Activated CD4-positive, CD25-positive, alpha-beta regulatory T cell (primary cell): ENCODE measurements at places on chromosomes 12 and 14.

- no peak for DNase-seq
Measured at GRCh38 chr12:16605642-16606116, 283 bp downstream of the LMO3 start.

DNA sequence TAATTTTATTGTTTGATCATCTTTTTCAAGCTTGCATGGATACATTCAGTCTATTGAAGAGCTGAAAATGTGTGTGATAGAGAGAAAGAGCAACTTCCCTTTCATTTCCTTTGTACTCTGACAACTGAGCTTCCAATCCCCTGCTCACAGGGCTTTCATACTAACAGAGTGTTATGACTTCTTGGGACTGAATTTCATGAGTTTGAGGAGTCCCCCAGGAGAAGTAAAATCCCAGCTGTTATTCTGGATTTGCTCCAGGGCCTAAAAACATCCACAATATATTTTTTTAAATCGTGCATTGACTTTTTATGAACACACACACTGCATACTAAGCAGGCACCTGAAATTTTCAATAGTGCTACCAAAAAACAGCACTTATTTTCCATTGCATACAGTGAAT, 195.8 kb upstream of the CAND1 start:
- no peak for DNase-seq

GRCh38 chr12:43348221-43348620, 203.8 kb downstream of the ADAMTS20 start:
- no peak for DNase-seq

- DNase-seq: no peak
Measured at GRCh38 chr12:45426294-45426693, 210.4 kb downstream of the ANO6 start.

DNA sequence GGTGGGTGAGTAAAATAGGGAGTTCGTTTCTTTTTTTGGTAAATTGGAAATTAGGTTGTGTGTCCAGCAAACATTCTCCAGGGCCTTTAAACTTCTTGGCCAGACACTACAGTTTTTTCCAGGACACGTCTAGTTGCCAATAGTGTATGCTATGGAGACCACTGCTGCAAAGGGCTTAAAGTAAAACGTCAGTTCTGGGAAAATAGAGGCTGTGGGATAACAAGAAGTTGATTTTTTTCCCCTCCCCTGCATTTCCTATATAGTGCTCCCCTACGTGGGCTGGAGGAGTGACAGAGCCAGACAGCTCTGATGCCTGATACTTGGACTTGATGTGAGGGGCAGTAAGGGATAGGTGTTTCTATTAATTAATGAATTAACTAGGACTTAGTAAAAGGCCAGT, 2.4 kb downstream of the ACVR1B start:
- DNase-seq: no peak

- no peak for DNase-seq
Measured at GRCh38 chr14:103427485-103428443, 42.5 kb downstream of the MARK3 start.

- DNase-seq: no peak
Measured at GRCh38 chr14:61451491-61451890, 130.1 kb downstream of the PRKCH start.

DNA sequence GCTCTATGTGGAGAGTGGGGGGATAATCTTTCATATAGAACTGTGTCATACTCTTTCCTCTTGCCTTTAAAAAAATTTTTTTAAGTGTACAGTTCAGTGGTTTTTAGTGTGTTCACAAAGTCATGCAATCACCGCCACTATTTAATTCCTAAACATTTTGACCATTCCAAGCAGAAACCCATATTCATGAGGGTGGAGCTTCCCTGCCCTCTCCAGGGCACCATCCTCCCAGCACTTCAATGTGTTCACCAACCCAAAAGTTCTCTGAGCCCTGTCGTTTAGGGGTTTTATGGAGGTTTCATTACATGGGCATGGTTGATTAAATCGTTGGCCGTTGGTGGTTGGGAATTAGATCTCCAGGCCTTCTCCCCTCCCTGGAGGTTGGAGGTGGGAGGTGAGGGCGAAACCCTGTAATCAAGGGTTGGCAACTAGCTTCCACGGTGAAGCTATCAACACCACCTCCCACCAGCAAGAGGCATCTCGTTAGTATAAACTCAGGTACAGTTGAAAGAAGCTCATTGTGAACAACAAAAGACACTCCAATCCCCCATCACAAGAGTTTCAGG, 42.8 kb upstream of the WNK1 start:
- DNase-seq: no peak

GRCh38 chr12:107282628-107283027, 189.3 kb upstream of the CRY1 start:
- DNase-seq: no peak

GRCh38 chr14:72901361-72901760, 7.5 kb upstream of the DPF3 start:
- no peak for DNase-seq

- DNase-seq: no peak
Measured at GRCh38 chr14:68297039-68297438, 477.5 kb downstream of the RAD51B start.

DNA sequence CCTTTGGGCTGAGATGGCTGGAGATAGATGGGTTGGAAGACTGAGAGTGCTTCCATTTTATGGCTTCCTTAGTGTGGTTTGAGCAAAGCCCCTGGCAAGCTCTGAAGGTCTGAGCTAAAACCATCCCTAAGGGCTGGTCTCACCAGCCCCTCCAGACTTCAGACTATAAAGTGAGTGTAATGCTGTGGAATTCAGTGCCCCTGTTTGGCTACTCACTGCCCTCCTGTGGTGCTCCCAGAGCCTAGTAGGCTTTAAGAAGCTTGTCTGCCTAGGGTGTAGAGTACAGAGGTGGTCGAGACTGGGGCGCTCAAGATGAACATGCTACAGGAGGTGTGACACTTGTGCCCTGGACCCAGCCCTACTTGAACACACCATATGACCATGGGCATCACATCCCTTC, 246.7 kb upstream of the FKBP4 start:
- no peak for DNase-seq

- no peak for DNase-seq
Measured at GRCh38 chr12:55728186-55728938, 447 bp downstream of the CD63 start.

DNA sequence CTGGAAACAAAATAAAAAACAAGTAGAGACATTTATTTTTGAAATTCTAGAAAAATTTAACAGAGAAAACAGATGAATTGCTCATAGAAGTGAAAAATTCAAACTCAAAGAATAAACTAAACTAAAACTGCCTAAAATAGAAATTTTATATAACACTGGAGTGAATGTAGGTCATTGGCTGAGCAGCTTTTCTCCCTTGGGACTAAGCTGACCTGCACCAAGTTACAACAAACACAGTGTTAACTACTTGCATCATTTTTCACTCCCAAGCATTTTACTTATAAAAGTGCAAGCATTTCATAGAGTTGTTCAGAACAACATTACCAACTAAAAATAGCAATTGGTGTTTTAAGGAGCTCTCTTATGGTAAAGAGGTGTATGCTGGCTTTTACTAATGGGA, 298.1 kb downstream of the MED13L start:
- DNase-seq: no peak

- no peak for DNase-seq
Measured at GRCh38 chr12:4172999-4173398, 100.6 kb upstream of the CCND2 start.

DNA sequence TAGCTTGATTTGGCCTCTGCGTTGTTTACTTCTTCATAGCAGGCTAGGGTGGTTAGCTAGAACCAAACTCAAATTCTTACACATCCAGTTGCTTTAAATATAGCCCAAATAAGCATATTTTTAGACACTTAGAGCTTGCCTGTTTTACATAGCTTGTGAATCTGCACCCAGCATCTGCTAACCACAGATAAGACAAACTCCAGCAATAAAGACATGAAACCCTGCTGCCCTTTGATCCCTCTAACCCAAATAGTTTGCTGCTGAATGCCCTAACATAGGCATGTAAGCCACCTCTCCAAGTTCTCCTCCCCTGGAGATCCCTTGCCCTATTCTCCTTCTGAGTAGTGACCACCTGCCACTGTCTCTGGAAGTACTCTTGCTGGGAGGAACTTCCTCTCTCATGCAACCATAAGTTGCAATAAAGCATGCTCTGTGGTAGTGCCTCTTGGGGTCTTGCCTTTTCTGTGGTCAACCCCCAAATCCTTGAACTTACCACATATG, 185.6 kb downstream of the TMEM117 start:
- no peak for DNase-seq

GRCh38 chr12:24617471-24617870, 331.4 kb downstream of the BCAT1 start:
- no peak for DNase-seq

DNA sequence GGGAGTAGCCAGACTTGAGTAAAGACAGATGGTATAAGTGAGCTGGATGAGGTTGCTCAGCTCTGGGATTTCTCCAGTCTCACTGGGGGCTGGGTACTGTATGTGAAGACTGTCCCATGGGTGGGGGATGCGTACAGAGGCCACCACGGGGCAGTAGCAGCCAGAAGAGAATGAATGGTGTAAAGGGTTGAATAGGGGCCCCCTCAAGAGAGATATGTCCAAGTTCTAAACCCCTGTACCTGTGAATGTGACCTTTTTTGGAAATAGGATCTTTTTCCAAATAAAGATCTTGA, 21.8 kb upstream of the BCDIN3D start:
- no peak for DNase-seq

GRCh38 chr14:96126339-96126782, 78.3 kb upstream of the BDKRB2 start:
- DNase-seq: no peak

DNA sequence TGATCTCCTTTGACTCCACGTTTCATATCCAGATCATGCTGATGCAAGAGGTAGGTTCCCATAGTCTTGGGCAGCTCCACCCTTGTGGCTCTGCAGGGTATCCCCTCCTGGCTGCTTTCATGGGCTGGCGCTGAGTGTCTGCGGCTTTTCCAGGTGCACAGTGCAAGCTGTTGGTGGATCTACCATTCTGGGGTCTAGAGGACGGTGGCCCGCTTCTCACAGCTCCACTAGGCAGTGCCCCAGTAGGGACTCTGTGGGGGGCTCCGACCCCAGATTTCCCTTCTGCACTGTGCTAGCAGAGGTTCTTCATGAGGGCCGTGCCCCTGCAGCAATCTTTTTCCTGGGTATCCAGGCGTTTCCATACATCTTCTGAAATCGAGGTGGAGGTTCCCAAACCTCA, 12.1 kb upstream of the BBS10 start:
- no peak for DNase-seq

DNA sequence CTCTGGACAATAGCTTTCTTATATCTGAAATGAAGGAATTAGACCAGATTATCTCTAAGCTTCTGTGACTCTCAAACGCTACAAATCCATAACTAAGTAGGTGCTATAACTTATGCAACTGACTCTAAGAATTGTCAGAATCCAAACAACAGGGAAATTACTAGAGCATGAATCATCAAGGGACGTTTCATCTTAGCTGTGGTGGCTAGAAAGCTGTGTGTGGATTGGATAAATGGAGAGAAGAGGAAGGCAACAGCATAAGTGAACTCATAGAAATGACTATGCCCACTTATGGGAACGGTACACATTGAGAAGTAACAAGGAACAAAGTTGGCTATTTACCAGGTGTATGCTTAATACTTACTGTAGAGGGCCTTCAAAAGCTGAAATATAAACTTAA, 96.0 kb upstream of the NEDD1 start:
- no peak for DNase-seq

DNA sequence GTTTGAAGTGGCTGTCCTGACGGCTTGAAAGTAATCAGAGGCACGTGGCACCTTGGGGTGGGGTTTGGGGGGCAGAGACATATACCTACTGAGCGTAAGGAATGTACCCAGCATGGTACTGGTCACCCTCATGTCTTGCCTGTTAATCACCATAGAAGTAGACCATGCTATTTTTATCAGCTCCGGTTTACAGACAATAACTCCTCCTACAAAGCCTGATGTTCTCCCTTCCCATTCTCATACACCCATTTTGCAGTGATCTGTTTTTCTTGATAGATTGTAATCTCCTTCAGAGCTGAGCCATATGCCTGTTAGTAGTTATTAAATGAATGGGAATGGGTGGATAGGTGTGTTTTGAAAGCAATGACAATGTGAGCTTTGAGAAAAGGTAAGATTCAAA, 10.5 kb downstream of the EVL start:
- DNase-seq: no peak

- no peak for DNase-seq
Measured at GRCh38 chr12:11771895-11772502, 122.5 kb downstream of the ETV6 start.

DNA sequence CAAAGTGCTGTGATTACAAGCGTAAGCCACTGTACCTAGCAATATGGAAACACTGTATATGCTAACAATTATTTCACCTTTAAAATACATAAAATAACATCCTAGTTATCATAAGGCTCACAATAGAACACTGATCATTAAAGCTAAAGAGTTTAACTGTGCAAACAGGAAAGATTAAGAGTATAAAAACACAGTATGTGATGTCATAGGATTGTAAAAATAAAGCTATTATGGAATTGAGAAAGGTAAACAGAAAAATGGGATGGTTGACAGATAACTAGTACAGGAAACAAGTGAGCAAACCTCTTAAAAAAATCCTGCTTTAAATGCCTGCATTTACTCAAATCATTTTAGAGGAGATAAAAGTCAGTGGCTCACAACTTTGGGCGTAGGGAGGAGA, 10.8 kb upstream of the IPO8 start:
- no peak for DNase-seq

DNA sequence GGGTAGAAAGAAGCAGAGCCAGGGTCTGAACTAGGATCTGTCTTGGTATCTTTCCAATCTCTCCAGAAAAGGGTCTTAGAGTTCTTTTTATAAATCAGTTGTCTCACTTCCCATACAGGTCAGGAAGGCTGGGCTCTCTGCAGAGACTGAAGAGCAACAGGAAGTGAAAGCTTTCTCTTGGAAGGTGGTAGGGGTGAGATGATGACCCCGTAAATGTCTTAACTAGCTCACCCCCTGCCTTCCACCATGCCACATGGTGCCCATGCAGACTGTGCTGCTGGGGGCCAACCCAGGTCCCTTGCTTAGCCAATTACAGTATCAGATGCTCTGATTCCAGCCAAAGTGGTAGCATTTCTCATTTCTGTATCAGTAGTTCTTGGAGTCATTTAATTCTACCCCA, 17.6 kb upstream of the RASSF8 start:
- DNase-seq: no peak

- DNase-seq: no peak
Measured at GRCh38 chr12:72148709-72149108, 123.5 kb upstream of the TRHDE start.

- no peak for DNase-seq
Measured at GRCh38 chr12:98371419-98371818, 144.0 kb upstream of the TMPO start.

DNA sequence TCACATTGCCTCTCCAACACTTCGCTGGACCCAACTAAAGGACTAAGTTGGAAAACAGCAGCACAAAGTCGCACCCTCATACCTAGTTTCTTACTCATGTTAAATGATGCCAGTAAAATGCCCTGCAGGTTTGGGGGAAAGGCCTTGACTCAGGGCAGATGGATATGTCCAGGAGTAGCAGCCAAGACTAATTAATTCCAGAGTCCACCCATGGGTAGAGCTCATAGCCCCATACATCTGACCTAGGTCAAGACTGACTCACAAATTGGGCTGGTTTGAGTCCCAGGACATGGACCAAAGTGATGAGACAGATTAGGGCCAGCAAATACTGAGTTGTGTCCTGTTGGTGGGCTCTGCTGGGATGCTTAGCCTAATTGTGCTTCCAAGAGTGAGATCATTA, 224.0 kb upstream of the BTG1 start:
- DNase-seq: no peak

GRCh38 chr12:24928131-24928530, 20.8 kb downstream of the BCAT1 start:
- DNase-seq: no peak
